ENCODE measurements at places on chromosomes 11 and 22.

- no peak for DNase-seq
These were observed 68.5 kb upstream of the C11orf58 start for GRCh38 chr11:16669799-16670415.

DNA sequence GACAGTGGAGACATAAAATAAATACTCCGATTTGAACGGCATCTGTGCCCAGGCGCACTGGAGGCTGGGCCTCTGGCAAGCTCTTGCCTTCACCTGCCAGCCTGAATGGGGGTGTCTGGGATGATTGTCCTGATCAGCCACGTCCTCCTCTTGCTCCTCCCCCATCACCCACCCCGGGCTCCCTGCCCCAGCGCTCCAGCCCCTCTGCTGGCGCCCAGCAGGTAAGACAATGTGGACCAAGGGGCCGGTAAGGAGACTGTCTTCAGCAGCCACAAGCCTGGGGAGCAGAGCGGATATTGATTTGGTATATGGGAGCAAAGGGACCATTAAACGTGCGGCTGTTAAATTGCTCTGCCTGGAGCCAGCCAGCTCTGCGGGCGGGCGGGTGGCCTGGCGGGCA, 24.9 kb downstream of the WNT11 start:
- no peak for DNase-seq

- DNase-seq, result no peak
These were observed 63.0 kb downstream of the C11orf58 start for GRCh38 chr11:16801288-16801980.

GRCh38 chr11:115506954-115507675, 2.9 kb upstream of the CADM1 start:
- DNase-seq, result no peak

- no peak for DNase-seq
These were observed 19.2 kb downstream of the DHCR7 start for GRCh38 chr11:71428861-71429435.

- DNase-seq, result no peak
These were observed 11.2 kb upstream of the SYT8 start for GRCh38 chr11:1823376-1824220.

GRCh38 chr22:48870436-48870835, 957.2 kb downstream of the BRD1 start:
- no peak for DNase-seq
